ENCODE measurements at places on chromosomes 2 and 18. TPM values are rescaled to one million over a fixed set of nuclear protein-coding genes. Genes with fewer than 3 reads are reported as not detected.

GAREM2 gene
- total RNA-seq, result 2.4 TPM

IL1B gene
- 1.6 TPM for total RNA-seq

- DNase-seq, result no peak
Measured at GRCh38 chr2:56244506-56244905, 60.7 kb downstream of the CCDC85A start.

DNA sequence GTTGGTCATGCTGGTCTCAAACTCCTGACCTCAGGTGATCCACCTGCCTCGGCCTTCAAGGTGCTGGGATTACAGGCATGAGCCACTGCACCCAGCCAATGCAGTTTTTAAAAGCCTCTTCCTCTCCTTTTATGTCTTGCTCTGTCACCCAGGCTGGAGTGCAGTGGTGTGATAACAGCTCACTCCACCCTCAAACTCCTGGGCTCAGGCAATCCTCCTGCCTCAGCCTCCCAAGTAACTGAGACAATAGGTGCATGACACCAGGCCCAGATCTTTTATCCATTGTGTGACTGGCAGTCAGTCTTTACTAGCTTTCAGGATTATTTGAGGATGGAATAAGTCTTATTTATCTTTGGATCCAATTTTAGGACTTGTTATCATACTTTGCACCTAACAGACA lies 13.2 kb downstream of the KCTD18 start:
- no peak for DNase-seq

CASP8 gene
- 25.5 TPM for total RNA-seq

GPR39 gene
- 12.3 TPM for total RNA-seq

- no peak for DNase-seq
Measured at GRCh38 chr18:78521136-78521535, 458.5 kb upstream of the SALL3 start.
